Smooth muscle cell of the pulmonary artery (primary cell): ENCODE measurements at places on chromosomes 1 and 21. TPM values are rescaled to one million over a fixed set of nuclear protein-coding genes. Genes with fewer than 3 reads are reported as not detected.

The ZNF593OS gene
- total RNA-seq, result not detected in 2 replicates

The NES gene
- 43.7 and 57.4 TPM in 2 replicates for total RNA-seq

The ZNF436 gene
- total RNA-seq, result 16.0 and 20.3 TPM in 2 replicates

The C1orf94 gene
- total RNA-seq, result 0.07 TPM in 1 of 2 replicates, not detected in the other

The CRABP2 gene
- total RNA-seq, result 13.8 and 24.8 TPM in 2 replicates
